DND-41 (cell line): ENCODE measurements at places on chromosomes 11 and 22.

- no peaks in the 10 kb centered on the region for H3K36me3 ChIP-seq
- no peak for DNase-seq
- H3K4me3 ChIP-seq, result no peak overlapping the region
- H3K27ac ChIP-seq, result no peak overlapping the region
Observed at GRCh38 chr11:114202011-114202609, 94.1 kb upstream of the NNMT start.

DNA sequence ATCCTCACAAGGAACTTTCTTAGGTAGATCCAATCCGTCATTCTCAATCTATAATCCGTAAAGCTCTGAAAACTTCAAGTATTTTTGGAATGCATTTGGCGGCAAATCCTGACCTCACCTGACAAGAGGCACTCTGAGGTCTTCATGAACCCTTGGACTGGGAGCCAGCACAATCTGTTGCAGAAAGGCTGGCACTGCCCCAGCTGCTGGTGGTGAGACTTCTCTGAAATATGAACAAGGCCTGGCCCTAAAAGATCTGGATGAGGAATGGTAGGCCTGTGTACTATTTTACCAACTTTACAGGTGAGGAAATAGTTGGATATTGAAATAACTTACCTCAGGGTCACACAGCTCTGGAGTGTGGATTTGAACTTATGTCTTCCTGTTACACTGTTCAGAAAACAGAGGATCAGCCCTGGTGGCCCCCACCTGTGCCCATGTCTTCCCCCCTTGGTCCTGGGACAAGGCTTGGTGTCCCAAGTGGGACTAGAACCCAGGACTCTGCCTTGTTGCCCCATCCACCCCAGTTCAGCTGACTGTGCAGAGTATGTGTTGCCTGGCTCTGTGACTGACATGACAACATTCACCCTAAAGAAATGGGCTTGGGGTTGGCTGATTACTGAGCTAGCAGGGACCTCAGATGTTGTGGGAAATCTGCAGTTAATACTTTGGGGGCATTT is 471.4 kb downstream of the MN1 start:
- no peaks in the 10 kb centered on the region for H3K27me3 ChIP-seq
- H3K27ac ChIP-seq, result no peak overlapping the region
- H3K36me3 ChIP-seq, result no peaks in the 10 kb centered on the region
- no peak overlapping the region for H3K4me3 ChIP-seq
- DNase-seq, result no peak
- H3K4me1 ChIP-seq, result no peaks in the 10 kb centered on the region

DNA sequence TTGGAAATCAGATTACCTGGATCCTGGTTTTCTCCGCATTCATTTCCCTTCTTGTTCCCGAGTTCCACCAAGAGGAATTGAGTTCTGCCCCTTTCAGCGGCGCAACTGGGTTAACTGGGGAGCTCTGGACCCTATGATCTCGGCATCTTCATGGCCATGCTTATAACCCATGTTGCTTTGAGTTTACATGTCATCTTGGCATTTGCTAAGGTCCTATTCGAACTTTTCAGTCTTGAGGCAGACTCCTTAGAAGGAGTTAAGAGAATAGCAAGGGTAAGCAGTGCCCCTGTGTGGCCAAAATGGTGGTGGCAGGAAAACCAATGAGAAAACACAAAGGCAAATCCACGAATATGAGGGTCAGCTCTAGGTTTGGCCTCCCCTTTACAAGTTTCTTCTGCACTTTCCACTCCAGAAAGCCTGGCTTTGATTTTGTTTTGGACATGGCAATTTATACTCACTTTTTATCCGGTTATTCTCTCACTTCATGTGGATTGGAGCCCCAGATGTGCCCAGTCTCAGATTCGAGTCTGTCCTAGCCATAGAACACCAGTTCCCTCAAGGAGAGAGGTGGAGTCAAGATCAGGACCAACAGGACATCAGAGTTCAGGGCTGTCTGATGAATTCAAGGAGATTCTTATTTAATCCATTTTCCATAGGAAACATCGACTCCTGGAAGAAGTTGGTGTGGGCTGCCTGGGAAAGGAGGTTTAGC is 55.3 kb upstream of the FBXO3 start:
- H3K27me3 ChIP-seq, result peaks cover 19% of the 10 kb centered on the region
- peak; percentile 17 for DNase-seq

- no peaks in the 10 kb centered on the region for H3K36me3 ChIP-seq
- no peaks in the 10 kb centered on the region for H3K4me1 ChIP-seq
- no peak overlapping the region for H3K4me3 ChIP-seq
Observed at GRCh38 chr11:86403458-86403857, 28.8 kb downstream of the CCDC81 start.

- no peak overlapping the region for H3K4me3 ChIP-seq
- no peaks in the 10 kb centered on the region for H3K27me3 ChIP-seq
- peaks cover 21% of the 10 kb centered on the region for H3K36me3 ChIP-seq
- no peak overlapping the region for H3K27ac ChIP-seq
Observed at GRCh38 chr11:202490-202889, 4.7 kb downstream of the BET1L start.

GRCh38 chr22:47460861-47461260 is 698.4 kb downstream of the TBC1D22A start:
- H3K4me1 ChIP-seq, result no peaks in the 10 kb centered on the region
- H3K27me3 ChIP-seq, result no peaks in the 10 kb centered on the region
- no peak for DNase-seq

DNA sequence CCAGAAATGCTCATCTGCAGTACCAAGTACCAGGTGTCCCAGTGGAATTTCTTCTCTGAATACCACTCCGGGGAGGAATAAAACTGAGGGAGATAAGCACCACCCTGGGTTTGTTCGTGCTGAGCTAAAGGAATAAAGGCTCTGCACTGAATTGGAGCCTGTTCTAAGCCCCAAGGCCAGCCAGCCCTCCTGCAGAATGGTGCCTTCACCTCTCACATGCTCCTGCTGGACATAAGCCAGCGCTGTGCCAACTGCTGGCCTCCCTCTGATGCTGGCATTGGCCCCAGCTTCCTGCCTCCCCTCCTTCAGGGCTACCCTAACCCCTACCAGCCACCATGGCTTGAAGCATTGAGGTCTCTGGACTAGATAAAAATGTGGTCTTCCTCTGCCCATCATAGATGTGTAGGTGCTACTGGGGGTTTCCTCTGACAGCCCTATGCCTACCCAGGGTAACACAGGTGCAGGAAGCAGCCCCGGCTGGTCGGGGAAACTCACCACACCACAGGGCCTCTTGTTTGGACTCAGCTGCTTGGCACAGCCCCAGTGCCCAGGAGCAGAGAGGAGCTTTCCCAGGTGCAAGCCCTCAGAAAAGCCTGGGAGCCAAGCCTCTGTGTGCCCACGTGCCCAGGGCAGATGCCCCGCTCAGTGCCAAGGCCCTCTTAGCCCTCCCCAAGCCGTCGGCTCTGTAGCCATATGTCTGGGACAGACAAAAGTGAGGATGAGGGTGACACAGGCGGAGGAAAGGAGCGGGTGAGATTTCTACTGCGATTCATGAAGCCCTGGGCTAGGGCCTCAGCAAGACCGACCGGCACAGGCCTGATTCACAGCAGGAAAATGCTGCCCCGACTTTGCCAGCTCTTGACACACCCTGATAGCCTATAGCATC is 34.1 kb upstream of the JAM3 start:
- H3K27me3 ChIP-seq, result peaks cover 2% of the 10 kb centered on the region
- H3K4me3 ChIP-seq, result peak overlapping the region; percentile 38; the same call in 1 of the 2 replicates
- H3K36me3 ChIP-seq, result no peaks in the 10 kb centered on the region
- H3K4me1 ChIP-seq, result peaks cover 46% of the 10 kb centered on the region

GRCh38 chr11:111561791-111562325 is 21.3 kb downstream of the LAYN start:
- no peak overlapping the region for H3K4me3 ChIP-seq
- H3K27me3 ChIP-seq, result no peaks in the 10 kb centered on the region
- no peak for DNase-seq
- H3K36me3 ChIP-seq, result no peaks in the 10 kb centered on the region

- no peak overlapping the region for H3K27ac ChIP-seq
- H3K4me3 ChIP-seq, result no peak overlapping the region
- no peaks in the 10 kb centered on the region for H3K27me3 ChIP-seq
- DNase-seq, result no peak
- H3K4me1 ChIP-seq, result no peaks in the 10 kb centered on the region
Observed at GRCh38 chr11:43404406-43404805, 45.7 kb downstream of the TTC17 start.

- H3K27ac ChIP-seq, result no peak overlapping the region
- no peak for DNase-seq
- no peaks in the 10 kb centered on the region for H3K36me3 ChIP-seq
- no peaks in the 10 kb centered on the region for H3K27me3 ChIP-seq
- H3K4me1 ChIP-seq, result no peaks in the 10 kb centered on the region
Observed at GRCh38 chr11:69180226-69180625, 24.5 kb downstream of the SMIM38 start.

- DNase-seq, result no peak
- H3K27ac ChIP-seq, result no peak overlapping the region
- H3K4me1 ChIP-seq, result no peaks in the 10 kb centered on the region
- H3K4me3 ChIP-seq, result no peak overlapping the region
- no peaks in the 10 kb centered on the region for H3K27me3 ChIP-seq
Observed at GRCh38 chr11:110314366-110315095, 18.1 kb upstream of the RDX start.

- H3K27ac ChIP-seq, result no peak overlapping the region
- peaks cover 23% of the 10 kb centered on the region for H3K36me3 ChIP-seq
- H3K27me3 ChIP-seq, result no peaks in the 10 kb centered on the region
- DNase-seq, result no peak
Observed at GRCh38 chr11:119087123-119087522, 2.4 kb downstream of the HMBS start.

GRCh38 chr11:74466916-74467885 is at the start of gene KCNE3:
Gene KCNE3 (minus strand): TSS chr11:74467549. CDS start chr11:74457563, 9,986 bp downstream.
- H3K4me1 ChIP-seq, result no peaks in the 10 kb centered on the region
- H3K36me3 ChIP-seq, result no peaks in the 10 kb centered on the region
- H3K27ac ChIP-seq, result no peak within 1 kb of the TSS
- no peak for DNase-seq
- peaks cover 7% of the 10 kb centered on the region for H3K27me3 ChIP-seq
- H3K4me3 ChIP-seq, result no peak within 1 kb of the TSS

DNA sequence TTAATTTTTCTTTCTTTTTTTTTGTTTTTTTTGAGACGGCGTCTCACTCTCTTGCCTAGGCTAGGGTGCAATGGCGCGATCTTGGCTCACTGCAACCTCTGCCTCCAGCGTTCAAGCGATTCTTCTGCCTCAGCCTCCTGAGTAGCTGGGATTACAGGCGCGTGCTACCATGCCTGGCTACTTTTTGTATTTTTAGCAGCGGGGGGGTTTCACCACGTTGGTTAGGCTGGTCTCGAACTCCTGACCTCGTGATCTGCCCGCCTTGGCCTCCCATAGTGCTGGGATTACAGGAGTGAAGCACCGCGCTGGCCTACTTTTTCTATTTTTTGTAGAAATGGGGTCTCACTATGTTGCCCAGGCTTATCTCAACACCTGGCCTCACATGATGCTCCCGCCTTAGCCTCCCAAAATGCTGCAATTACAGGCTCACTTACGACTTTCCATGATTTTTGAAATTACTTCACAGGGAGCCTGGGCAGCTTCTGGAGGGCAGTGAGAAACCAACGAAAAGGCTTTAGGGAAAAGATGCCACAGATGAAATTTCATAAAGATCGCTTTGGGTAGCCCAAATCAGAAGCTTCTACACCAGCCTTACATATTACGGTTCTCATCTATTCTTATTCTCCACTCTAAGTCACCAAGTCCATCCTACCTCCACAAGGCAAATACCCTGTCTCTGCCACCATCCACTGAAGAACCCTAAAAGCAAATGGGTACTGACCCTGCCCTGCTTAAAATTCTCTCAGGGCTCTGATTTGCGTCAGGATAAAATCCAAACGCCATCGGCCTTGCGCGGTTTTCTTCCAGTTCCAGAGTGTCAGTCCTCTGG is 866 bp upstream of the RRM1 start:
- H3K4me1 ChIP-seq, result peaks cover 44% of the 10 kb centered on the region
- peak overlapping the region; percentile 92 for H3K4me3 ChIP-seq
- H3K27me3 ChIP-seq, result no peaks in the 10 kb centered on the region
- H3K27ac ChIP-seq, result peak overlapping the region; percentile 99

DNA sequence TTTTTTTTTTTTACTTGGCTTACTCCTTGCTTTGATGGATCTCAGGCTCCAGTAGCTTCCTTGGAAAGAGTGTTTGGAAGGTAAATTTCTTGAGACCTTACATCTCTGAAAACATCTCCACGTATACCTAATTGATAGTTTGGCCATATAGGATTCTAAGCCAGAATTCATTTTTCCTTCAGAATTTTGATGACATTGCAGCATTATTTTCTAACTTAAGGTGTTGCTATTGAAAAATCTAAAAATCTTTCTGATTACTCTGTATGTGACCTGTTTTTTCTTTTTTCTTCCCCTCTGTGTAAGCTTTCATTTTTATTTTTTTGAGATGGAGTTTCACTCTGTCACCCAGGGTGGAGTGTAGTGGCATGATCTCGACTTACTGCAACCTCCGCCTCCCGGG is 23.1 kb upstream of the SPTBN2 start:
- H3K4me1 ChIP-seq, result no peaks in the 10 kb centered on the region
- no peak overlapping the region for H3K4me3 ChIP-seq
- no peak for DNase-seq
- H3K27ac ChIP-seq, result no peak overlapping the region
- H3K27me3 ChIP-seq, result no peaks in the 10 kb centered on the region
- no peaks in the 10 kb centered on the region for H3K36me3 ChIP-seq

GRCh38 chr11:117876341-117877119 is at the start of gene FXYD6:
Gene FXYD6 (minus strand): TSS chr11:117876658. CDS start chr11:117842776, 33,882 bp downstream.
- peak; percentile 69 for DNase-seq
- peak within 1 kb of the TSS; percentile 70 for H3K27ac ChIP-seq
- H3K27me3 ChIP-seq, result no peaks in the 10 kb centered on the region
- H3K36me3 ChIP-seq, result peaks cover 12% of the 10 kb centered on the region; the same call in 1 of the 2 replicates
- H3K4me3 ChIP-seq, result peak within 1 kb of the TSS; percentile 53

DNA sequence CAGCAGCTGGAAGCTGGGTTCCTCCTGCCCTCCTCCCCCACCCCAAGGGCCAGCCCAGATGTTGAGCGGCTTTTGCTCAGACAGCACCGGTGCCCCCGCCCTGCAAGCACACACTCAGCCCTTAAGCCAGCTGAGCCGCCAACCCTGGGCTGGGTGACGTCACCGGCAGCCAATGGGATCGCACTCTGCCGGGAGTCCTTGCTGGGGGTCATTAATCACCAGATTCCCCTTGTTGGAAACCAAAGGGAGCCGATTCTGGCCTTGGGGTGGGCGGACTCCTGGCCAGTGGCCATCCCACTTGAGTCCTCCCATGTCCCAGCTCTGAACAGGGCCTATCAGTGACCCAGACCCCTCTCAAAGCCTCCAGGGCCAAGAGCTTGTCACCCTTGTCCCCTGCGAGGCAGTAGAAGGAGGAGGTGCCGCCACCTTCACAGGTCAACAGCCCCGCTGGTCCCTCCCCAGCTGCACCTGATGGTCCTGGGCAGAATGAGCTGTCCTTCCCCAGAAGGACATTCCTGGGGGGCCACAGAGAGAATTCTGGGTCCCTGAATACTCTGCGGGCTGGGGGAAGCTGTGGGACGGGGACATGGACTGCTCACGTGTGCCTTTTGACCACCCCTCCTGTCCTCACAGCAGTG is 7.4 kb downstream of the DUSP8 start:
- H3K4me1 ChIP-seq, result no peaks in the 10 kb centered on the region
- no peak overlapping the region for H3K27ac ChIP-seq
- H3K4me3 ChIP-seq, result no peak overlapping the region
- H3K36me3 ChIP-seq, result no peaks in the 10 kb centered on the region
